T-helper 17 cell (primary cell): ENCODE measurements at places on chromosomes 2 and 18. TPM values are rescaled to one million over a fixed set of nuclear protein-coding genes. Genes with fewer than 3 reads are reported as not detected.

IAH1 gene
- 45.2 TPM for total RNA-seq

VWA3B gene
- total RNA-seq, result not detected

CYP27C1 gene
- not detected for total RNA-seq

CHRNG gene
- not detected for total RNA-seq

ZSWIM2 gene
- not detected for total RNA-seq

DSG1 gene
- not detected for total RNA-seq

- no peaks in the 10 kb centered on the region for H3K36me3 ChIP-seq
- no peak for DNase-seq
- peaks cover 22% of the 10 kb centered on the region for H3K4me1 ChIP-seq
- no peaks in the 10 kb centered on the region for H3K27me3 ChIP-seq
- peak overlapping the region; percentile 83 for H3K27ac ChIP-seq
- no peak overlapping the region for H3K4me3 ChIP-seq
Measured at GRCh38 chr2:201228271-201228911, 31.9 kb upstream of the CASP8 start.

DNA sequence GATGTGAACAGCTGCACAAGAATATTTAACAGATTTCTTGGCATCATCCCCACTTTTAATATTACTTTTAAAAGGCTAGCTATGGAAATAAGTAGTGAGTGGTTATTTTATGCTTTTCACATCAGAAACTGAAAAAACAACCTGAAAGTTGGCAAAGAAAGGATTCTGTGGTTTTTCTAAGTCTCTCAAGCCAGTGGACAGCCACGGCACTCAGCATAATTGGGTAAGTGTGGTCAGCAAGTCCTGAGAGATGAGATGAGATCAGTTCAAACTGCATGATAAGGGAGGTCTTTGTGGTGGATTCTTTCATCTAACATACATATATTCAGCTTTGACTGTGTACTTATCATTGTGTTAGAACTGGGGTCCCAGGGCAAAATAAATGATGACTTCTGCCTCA, 105.2 kb downstream of the LYPD6B start:
- H3K4me1 ChIP-seq, result peaks cover 11% of the 10 kb centered on the region
- H3K27me3 ChIP-seq, result peaks cover 66% of the 10 kb centered on the region
- no peak overlapping the region for H3K4me3 ChIP-seq
- H3K36me3 ChIP-seq, result no peaks in the 10 kb centered on the region
- DNase-seq, result no peak
- H3K27ac ChIP-seq, result no peak overlapping the region

- no peaks in the 10 kb centered on the region for H3K27me3 ChIP-seq
- no peak for DNase-seq
- H3K4me3 ChIP-seq, result peak overlapping the region; percentile 93
- peaks cover 3% of the 10 kb centered on the region for H3K36me3 ChIP-seq
- H3K27ac ChIP-seq, result peak overlapping the region; percentile 88
Measured at GRCh38 chr2:112646102-112646719, 472 bp downstream of the SLC20A1 start.

DNA sequence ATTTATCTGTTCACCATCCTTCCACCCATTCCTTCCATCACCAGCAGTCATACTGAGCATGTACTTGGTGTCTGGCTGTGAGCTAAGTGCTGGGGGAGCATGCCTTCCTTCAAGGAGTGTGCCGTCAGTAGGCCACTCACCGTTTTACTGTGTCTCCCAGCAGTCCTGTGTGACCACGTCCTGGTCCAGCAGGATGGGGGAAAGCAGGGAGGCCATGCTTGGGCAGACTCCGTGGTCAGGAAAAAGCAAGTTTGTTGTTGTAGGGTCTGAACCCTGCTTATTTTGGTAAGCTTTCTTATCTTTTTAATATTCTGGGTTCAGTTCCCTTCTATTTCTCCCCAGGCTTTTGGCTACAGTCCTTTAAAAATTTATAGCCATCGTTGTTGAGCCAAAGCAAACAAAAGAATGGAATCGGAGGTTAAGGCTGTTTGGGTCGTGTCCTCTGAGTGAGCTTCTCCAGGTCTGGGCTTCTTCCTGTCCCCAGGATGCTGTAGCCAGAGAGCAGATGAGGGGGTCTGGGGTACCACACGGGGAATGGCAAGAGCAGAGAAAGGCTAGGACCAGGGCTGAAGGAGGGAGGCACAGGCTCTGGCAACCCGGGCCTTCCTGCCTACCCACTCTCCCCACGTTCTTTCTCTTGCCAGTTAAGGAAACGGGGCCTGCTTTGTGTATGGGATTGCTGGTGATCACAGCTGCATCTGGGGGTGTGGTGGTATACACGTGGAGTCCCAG, 13.5 kb downstream of the SLC30A3 start:
- no peak overlapping the region for H3K4me3 ChIP-seq
- H3K36me3 ChIP-seq, result peaks cover 2% of the 10 kb centered on the region
- H3K4me1 ChIP-seq, result peaks cover 3% of the 10 kb centered on the region
- H3K27me3 ChIP-seq, result peaks cover 29% of the 10 kb centered on the region
- no peak overlapping the region for H3K27ac ChIP-seq

DNA sequence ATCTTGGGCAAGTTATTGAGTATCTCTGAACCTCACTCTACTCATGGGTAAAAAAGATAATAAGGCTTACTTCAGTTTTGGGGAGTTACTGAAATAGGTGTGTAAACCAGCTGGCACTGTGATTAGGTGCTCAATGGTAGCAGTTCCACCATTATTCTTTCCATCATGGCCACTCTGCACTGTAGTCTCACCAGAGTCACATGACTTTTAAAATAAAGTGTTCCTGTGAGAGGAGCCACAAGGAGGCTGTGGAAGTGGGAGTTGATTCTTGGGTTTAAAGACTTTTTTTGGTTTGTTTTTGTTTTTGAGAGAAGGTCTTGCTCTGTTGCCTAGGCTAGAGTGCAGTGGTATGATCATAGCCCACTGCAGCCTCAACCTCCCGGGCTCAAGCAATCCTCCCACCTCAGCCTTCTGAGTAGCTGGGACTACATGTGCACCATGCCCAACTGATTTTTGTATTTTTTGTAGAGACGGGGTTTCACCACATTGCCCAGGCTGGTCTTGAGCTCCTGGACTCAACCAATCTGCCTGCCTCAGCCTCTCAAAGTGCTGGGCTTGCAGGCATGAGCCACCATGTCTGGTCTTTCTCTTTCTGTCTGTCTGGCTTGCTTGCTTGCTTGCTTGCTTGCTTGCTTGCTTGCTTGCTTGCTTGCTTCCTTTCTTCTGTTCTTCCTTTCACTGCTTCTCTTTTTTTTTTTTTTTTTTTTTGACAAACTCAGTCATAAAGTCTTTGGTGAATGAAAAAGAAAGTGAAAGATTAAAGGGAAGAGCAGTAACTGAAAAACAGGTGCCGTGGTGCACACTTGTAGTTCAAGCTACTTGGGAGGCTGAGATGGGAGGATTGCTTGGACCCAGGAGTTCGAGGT, 21.2 kb upstream of the ACVR1 start:
- peak overlapping the region; percentile 60 for H3K4me3 ChIP-seq
- H3K4me1 ChIP-seq, result peaks cover 63% of the 10 kb centered on the region
- no peak for DNase-seq
- H3K27ac ChIP-seq, result peak overlapping the region; percentile 83
- H3K27me3 ChIP-seq, result no peaks in the 10 kb centered on the region

DNA sequence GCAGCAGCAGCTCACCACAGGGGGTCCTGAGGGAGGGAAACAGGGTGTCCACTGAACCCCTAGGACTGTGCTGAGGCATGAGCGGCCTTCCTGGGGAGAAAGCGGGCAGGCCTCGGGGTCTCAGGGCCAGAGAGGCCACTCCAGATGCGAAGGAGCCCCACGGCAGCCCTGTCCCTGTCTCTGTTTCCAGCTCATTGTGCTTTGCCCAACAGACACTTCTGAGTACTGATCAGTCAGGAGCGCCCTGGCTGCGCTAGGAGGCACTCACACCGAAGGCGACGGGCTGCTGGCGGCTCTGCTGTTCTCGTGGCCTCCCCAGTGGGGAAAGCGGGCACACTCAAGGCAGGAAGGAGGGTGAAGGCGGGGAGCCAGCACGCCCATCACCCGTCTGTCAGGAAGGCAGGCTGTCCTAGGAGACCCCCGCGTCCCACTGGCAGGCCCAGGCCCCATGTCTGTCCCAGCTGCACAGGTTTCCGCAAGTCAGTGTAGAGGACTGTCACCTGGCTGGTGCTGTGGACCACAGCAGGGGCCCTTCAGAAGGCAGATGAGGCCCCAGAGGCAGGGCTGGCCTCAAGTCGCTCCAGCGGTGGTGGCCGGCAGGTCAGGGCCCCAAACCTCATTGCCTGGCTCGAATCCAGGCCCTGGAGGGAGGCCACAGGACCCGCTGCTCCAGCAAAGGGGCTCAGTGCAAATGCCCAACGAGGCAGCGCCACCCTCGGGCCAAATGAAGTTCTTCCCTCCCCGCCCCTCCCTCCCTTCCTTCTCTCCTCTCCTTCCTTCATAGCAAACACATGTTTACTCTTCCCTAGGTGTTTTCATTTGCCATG, 6.8 kb downstream of the ESPNL start:
- no peak for DNase-seq
- H3K27me3 ChIP-seq, result no peaks in the 10 kb centered on the region
- no peak overlapping the region for H3K27ac ChIP-seq
- H3K36me3 ChIP-seq, result no peaks in the 10 kb centered on the region
- H3K4me3 ChIP-seq, result peak overlapping the region; percentile 39
- peaks cover 4% of the 10 kb centered on the region for H3K4me1 ChIP-seq

GRCh38 chr2:60498127-60498815, 55.2 kb downstream of the BCL11A start:
- H3K36me3 ChIP-seq, result no peaks in the 10 kb centered on the region
- no peak overlapping the region for H3K4me3 ChIP-seq
- DNase-seq, result no peak
- no peaks in the 10 kb centered on the region for H3K4me1 ChIP-seq

DNA sequence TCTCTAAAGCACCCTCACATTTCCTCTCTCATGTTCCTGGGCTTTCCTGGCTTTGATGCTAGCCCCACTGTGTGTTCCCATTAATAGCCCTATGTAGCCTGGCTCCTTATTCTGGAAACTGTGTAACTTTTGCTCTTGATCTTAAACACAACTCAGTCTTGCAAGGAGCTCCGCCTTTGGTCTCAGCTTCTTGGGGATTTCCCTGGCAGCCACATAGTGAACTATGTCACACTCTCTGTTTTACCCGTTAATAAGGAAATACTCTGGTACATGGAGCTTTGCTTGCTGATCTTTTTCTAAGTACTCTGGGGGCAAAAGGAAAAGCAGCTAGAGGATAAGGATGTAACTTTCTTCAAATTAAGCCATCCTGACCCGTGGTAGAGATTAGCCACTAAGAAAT, 259.3 kb downstream of the NEDD4L start:
- H3K4me1 ChIP-seq, result peaks cover 8% of the 10 kb centered on the region
- no peaks in the 10 kb centered on the region for H3K36me3 ChIP-seq
- peak overlapping the region; percentile 66 for H3K4me3 ChIP-seq
- DNase-seq, result no peak
- peak overlapping the region; percentile 92 for H3K27ac ChIP-seq
- H3K27me3 ChIP-seq, result peaks cover 32% of the 10 kb centered on the region

DNA sequence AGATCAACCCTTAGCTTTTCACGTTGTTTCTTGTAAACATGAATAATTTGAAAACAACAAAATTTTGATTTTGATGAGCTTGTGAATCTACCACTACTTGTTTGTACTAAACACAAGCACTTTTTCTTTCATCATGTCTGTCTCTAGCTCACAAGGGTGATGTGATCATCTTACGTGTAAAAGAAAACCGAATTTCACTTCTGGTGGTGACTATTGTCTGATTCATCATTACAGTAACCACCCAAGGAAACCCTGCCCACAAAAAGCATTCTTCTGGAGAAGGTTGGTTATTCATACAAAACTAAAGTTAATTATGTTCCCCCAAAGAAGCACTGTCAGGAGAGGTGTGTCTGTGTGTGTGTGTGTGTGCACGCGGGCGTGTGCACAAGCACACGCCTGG, 285.4 kb downstream of the ZNF516 start:
- peaks cover 3% of the 10 kb centered on the region for H3K4me1 ChIP-seq
- DNase-seq, result no peak
- no peak overlapping the region for H3K4me3 ChIP-seq
- peaks cover 31% of the 10 kb centered on the region for H3K27me3 ChIP-seq
- no peaks in the 10 kb centered on the region for H3K36me3 ChIP-seq
- H3K27ac ChIP-seq, result no peak overlapping the region

DNA sequence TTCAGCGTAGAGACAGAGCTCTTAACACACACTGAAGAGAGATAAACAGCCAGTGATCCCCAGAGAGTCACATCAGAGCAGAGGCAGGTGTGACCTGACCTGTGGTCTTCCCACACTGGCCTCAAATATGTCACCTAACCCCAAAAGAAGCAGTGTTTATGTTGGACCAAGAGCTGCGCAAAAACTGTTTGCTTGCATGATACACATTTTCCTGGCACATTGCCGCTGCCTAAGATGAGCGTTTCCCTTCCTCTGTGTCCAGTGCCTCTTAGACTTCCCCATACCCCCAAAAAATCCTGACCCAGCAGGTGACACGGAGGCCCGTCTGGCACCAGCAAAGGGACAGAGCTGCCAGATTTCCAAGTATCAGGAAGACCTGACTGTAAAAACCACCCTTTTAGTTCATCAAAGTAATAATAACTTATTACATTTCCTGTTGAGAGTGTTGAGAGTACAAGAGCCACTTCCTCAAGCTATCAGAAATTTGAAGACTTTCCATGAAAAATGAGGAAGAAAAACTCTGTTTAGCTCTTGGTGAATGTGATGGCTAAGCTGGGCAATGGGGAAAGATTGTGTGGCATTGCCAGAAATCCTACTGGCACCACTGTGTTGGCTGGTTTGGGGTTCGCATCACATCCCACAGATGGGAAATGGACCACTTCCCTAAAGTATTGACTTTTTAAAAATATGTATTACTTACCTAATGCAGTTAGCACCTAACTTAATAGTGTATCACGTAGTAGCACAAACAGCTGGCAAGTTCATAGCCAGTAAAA, 6.7 kb downstream of the TNFRSF11A start:
- peaks cover 3% of the 10 kb centered on the region for H3K36me3 ChIP-seq
- H3K27ac ChIP-seq, result peak overlapping the region; percentile 56
- peaks cover 18% of the 10 kb centered on the region for H3K4me1 ChIP-seq
- no peak for DNase-seq

- H3K4me1 ChIP-seq, result peaks cover 16% of the 10 kb centered on the region
- DNase-seq, result no peak
- H3K27ac ChIP-seq, result no peak overlapping the region
- H3K27me3 ChIP-seq, result peaks cover 28% of the 10 kb centered on the region
- H3K4me3 ChIP-seq, result no peak overlapping the region
Measured at GRCh38 chr2:74577448-74577847, 22.9 kb downstream of the DOK1 start.

- no peak for DNase-seq
- H3K27ac ChIP-seq, result no peak overlapping the region
- H3K4me1 ChIP-seq, result no peaks in the 10 kb centered on the region
- H3K4me3 ChIP-seq, result no peak overlapping the region
Measured at GRCh38 chr2:220000586-220000985, 373.2 kb downstream of the SLC4A3 start.

DNA sequence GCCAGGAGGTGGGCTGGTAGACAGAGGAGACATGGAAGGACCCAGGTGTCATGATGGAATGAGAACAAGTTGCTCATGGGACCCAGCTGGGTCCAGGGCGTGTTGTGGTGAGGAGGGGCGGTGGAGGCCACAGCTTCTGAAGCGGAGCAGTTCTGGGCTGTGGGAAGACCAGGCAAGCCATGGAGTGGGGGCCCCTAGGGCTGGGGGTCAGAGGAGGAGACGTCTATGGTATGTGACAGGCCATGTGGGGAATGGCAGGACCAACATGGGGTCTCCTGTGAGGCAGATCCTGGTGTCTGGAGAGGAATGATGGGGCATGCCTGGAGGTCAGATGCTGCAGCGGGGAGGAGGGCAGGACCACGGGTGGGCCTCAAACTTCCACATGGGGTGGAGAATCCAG, 16.9 kb downstream of the MYO7B start:
- H3K4me1 ChIP-seq, result peaks cover 2% of the 10 kb centered on the region
- H3K27ac ChIP-seq, result no peak overlapping the region
- H3K36me3 ChIP-seq, result peaks cover 5% of the 10 kb centered on the region
- H3K27me3 ChIP-seq, result peaks cover 46% of the 10 kb centered on the region
- H3K4me3 ChIP-seq, result no peak overlapping the region
